ENCODE measurements at places on chromosomes 5 and 9. TPM values are rescaled to one million over a fixed set of nuclear protein-coding genes. Genes with fewer than 3 reads are reported as not detected.
A peak's percentile ranks its signal among the peaks of the same experiment; 100 is the strongest.

GRCh38 chr5:92554447-92555085 is 1026.5 kb downstream of the NR2F1-AS1 start:
- no peaks in the 10 kb centered on the region for H3K27me3 ChIP-seq
- no peaks in the 10 kb centered on the region for H3K36me3 ChIP-seq
- no peaks in the 10 kb centered on the region for H3K4me1 ChIP-seq

DNA sequence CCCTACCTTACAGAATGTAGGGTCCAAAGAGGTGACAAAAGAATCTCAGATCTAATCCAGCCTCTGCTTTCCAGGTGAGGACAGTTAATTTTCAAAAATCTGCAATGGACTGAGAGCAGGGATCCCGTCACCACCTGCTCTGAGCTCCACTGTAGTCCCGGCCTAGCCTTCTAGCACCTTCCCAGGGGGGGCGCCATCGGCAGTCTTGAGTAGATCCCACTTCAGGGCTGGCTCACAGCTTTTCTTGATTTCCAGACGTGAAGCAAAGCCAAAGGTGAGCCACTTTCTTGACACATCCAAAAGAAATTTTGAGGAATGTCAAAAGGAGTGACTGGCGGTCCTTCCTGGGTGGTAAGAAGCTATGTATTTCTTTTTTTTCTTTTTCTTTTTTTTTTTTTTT is 114.1 kb downstream of the SYK start:
- H3K27ac ChIP-seq: no peak overlapping the region

ZDHHC11B gene
- total RNA-seq: 7.5 TPM

- H3K36me3 ChIP-seq: no peaks in the 10 kb centered on the region
- H3K27me3 ChIP-seq: peaks cover 40% of the 10 kb centered on the region
- H3K4me3 ChIP-seq: peak overlapping the region; percentile 61
- no peak for DNase-seq
Measured at GRCh38 chr5:40681363-40682153, 1.8 kb downstream of the PTGER4 start.

DNA sequence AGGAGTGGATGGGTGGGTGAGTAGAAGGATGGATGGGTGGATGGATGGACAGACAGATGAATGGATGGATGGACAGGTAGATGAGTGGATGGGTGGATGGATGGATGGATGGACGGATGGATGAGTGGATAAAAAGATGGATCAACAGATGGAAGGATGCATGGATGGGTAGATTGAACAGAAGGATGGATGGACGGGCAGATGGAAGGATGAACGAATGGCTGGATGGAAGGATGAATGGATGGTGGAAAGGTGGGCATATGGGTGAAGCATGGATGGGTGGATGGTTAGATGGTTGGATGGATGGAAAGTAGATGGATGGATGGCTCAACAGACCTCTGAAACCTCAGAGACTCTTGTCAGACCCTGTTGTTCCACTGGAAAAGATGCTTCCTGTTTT is 10.1 kb downstream of the FLT4 start:
- DNase-seq: no peak
- no peak overlapping the region for H3K4me3 ChIP-seq
- peaks cover 9% of the 10 kb centered on the region for H3K4me1 ChIP-seq
- H3K27me3 ChIP-seq: peaks cover 3% of the 10 kb centered on the region
- H3K27ac ChIP-seq: no peak overlapping the region

DNA sequence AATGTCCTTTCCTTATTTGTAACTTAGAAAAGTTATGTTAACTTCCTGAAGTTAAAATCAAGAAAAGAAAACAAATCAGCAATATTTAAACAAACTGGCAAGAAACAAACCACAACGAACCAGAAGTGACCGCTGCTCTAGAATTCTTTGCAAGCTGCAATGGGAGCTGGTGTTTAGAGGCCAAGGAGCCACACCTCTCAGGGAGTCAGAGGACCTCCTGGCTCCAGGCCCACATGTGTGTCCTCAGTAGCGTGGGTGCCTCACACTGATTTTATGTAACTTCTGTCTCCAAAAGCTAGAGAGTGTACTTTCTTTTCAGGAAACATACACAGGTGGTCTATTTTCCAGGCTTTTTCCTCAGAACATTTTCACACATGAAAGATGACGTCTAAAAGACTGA is 100.4 kb downstream of the IRX2 start:
- H3K27ac ChIP-seq: no peak overlapping the region
- no peaks in the 10 kb centered on the region for H3K4me1 ChIP-seq
- DNase-seq: no peak

OTP gene
- total RNA-seq: 0.83 TPM

DNA sequence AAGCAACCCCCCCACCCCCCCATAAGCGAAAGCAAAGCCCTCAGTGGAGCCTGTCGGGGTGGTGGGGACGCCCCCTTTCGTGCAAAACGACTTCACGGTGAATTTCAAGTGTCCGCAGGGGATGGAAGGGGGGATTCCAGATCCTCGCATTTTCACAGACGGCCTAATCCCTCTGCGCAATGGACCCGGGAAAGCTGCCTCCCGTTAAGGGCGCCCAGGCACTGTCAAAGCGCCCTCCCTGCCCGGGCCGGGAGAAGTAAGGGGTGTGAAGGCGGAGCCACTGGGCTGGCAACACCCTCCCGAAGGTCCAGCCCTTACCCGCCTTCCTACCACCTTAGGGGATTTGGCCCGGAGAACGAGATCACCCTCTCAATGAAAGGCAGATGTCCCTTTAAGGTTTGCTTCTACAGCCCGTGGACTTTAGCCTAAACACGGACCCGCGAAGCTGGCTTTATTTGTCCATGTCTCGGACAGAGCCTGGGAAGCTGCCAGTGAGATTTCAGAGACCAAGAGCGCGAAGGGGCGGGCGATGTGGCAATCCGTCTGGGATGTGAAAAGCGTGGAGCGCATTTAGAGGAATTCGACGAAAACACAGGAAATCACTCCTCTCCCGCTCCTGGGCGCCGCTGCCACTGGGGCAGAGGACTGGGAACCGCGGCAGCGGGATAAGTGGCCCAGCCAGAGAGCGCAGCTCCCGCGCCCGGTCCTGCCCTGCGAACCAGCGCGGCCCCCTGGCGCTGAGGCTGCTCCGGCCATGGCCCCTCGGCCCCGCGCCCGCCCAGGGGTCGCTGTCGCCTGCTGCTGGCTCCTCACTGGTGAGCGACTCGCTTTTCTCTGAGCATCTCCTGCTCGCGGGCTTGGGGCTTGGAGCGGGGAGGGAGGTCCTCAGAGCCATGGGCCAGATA is at the start of the genes ITGA1 and PELO:
Gene ITGA1 (plus strand): TSS at position 317 of the 905 bp plus-strand sequence. CDS start 438 bp downstream, at position 755.
Gene PELO (plus strand): TSS at position 317 of the 905 bp plus-strand sequence. CDS start 12,479 bp downstream, outside the sequence.
- no peaks in the 10 kb centered on the region for H3K36me3 ChIP-seq
- peaks cover 4% of the 10 kb centered on the region for H3K4me1 ChIP-seq
- peak within 1 kb of the TSS; percentile 45 for H3K4me3 ChIP-seq
- H3K27me3 ChIP-seq: peaks cover 13% of the 10 kb centered on the region

ZNF879 gene
- 10.5 TPM for total RNA-seq

- H3K36me3 ChIP-seq: peaks cover 10% of the 10 kb centered on the region
- H3K27me3 ChIP-seq: no peaks in the 10 kb centered on the region
- H3K4me1 ChIP-seq: peaks cover 14% of the 10 kb centered on the region
- no peak for DNase-seq
- H3K4me3 ChIP-seq: no peak overlapping the region
Measured at GRCh38 chr9:92960561-92961290, 13.4 kb downstream of the FGD3 start.

- H3K27me3 ChIP-seq: no peaks in the 10 kb centered on the region
- H3K27ac ChIP-seq: no peak overlapping the region
- no peaks in the 10 kb centered on the region for H3K4me1 ChIP-seq
- peaks cover 18% of the 10 kb centered on the region for H3K36me3 ChIP-seq
Measured at GRCh38 chr5:43078956-43079355, 38.8 kb upstream of the ANXA2R start.

DNA sequence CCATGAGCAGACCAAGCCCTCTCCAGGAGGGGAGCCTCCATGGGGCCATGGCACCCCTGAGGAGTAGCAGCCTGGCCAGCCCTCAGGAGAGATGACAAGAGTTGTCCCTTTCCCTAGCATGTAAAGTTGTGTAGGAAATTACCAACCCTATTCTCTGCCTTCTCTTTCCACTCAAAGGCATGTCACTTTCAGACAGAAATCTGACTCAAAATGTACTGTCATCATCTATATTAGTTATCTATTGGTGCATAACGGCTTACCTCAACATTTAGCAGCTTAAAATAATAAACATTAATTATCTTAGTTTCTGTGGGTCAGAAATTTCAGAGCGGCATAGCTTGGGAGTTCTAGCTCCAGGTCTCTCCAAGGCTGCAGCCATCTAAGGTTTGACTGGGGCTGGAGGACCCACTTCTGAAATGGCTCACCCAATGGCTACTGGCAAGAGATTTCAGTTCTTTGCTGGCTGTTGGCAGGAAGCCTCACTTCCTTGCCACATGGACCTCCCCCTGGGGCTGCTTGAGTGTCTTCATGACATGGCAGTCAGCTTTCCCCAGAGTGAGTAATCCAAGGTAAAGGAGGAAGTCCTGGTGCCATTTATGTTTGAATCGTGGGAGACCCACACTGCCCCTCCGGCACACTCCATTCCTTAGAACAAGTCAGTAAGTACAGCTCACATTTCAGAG is 632.3 kb downstream of the CCDC171 start:
- no peak overlapping the region for H3K4me3 ChIP-seq
- H3K27ac ChIP-seq: no peak overlapping the region
- H3K4me1 ChIP-seq: no peaks in the 10 kb centered on the region
- no peaks in the 10 kb centered on the region for H3K27me3 ChIP-seq
- DNase-seq: no peak
